AG09309 (cell line): ENCODE measurements at places on chromosomes 4 and X.

GRCh38 chr4:183828125-183828524 is 77.0 kb upstream of the STOX2 start:
- no peak for DNase-seq

- no peak for DNase-seq
Measured at GRCh38 chr4:111991797-111992196, 153.5 kb upstream of the FAM241A start.

DNA sequence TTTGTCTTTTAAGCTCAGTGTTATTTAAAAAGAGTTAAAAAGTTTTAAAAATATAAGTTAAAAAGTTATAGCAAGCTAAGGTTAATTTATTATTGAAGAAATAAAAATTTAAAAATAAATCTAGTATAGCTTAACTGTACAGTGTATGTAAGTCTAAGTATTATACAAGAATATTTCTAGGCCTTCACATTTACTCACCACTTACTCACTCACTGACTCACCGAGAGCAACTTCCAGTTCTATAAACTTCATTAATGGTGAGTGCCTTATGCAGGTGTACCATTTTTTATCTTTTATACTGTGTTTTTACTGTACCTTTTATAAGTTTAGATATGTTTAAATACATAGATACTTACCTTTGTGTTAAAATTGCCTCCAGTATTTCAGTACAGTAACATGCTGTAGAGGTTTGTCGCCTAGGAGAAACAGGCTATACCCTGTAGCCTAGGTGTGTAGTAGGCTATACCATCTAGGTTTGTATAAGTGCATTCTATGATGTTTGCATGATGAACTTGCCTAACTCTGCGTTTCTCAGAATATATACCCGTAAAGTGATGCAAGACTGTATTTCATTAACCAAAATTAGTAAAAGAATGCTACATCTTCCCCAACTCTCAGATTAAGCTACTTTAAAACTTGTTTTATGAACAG is 202.9 kb downstream of the CFAP299 start:
- DNase-seq, result no peak

DNA sequence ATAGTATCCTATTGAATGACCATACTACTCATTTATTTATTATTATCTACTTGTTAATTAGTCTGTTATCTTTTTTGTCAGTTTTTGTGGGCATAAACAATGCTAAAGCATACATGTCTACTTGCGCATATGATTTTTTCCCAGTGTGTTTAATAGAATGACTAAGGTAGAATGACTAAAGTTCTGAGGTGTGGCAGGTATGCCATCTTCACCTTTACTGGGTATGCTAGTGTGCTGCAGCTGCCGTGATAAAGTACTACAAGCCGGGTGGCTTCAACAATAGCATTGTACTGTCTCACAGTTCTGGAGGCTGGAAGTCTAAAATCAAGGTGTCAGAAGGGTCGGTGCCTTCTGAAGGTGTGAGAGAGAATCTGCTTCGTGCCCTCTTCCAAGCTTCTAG is 19.2 kb downstream of the CD38 start:
- no peak for DNase-seq

DNA sequence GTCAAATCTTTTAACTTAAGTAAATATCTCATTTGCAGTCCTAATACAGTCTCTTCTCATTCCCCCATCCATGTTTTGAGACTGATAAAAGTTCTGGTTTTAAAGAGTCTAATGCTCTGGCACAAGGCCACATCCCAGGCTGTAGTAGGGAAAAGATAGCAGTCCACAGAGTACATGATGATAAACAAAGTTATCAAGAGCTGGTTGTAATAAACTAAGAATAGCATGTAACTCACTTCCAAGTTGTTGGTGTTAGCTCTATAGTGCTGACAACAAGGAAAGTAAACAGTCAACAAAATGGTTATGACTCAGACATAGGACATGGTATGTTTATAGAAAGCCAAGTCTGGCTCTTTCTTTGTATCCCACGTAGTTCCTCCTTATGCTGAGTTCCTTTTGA is 21.8 kb upstream of the AREG start:
- no peak for DNase-seq

DNA sequence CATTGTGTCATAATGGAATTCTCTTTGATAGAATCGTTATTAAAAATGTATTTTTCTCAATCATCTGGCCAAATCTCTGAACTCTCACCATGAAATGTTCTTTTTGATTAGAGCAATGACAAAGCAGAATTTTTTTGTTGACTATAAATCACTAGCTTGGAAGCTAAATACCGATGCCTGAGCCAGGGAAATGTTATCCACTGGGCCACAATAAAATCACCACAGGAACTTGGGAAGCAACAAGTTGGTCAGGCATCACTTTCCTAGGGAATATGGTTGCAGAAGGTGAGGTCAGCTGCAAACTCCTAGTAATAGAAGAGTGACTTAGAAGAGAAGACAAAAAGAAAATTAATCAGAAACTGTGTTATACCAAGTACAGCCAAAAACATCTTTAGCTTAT is 60.6 kb upstream of the CFAP47 start:
- no peak for DNase-seq

GRCh38 chr4:46392421-46392820 is 2.5 kb upstream of the GABRA2 start:
- no peak for DNase-seq

GRCh38 chrX:77771601-77772000 is 14.4 kb downstream of the ATRX start:
- no peak for DNase-seq

DNA sequence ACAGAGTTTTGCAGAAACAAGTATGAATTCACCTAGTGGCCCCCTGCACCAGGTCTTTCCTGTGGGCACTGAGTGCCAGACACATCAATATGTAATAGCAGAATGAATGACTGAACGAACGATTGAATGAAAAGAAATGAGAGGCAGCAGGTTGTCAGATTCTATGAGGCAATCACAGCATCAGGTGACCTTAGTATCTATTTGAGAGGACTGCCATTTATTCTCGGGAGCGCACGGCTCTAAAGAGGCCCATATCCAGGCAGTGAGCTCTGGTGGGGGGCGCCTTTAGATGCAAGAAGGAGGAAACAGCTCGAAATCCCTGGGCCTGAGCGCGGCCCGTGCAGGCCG is 528 bp upstream of the SLC25A4 start:
- no peak for DNase-seq

DNA sequence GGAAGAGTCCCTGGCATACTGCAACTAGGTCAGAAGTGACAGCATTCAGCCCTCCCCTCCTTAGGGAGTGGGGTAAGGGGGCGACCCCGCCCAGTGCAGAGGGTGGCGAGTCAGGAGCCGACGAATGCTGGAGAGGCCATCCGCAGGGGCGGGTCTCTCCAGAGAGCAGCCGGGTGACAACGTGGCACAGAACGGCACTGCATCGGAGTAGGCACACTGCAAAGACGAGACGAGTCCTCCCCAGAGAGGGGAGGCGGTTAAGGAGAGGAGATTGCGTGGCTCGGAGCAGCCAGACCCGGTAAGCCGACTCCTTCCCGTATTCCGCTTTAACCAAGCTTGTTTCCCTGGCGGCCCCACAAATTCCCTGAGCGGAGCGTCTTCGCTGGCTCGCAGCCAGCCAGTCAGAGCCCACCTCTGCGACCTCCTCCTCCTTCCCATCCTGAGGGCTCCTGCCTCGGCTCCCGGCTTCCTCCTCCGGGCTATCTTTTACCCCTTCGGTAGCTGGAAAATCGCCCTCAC is 54.9 kb downstream of the LINC00632 start:
- DNase-seq, result no peak

GRCh38 chr4:76251441-76252270 is at the start of gene FAM47E:
FAM47E (plus strand) TSS chr4:76251721; CDS start chr4:76251747, 26 bp downstream.
- DNase-seq, result no peak

- DNase-seq, result no peak
Measured at GRCh38 chrX:51494409-51494808, 2.0 kb downstream of the NUDT11 start.

- no peak for DNase-seq
Measured at GRCh38 chrX:150150780-150151125, 212.4 kb upstream of the MAMLD1 start.

- DNase-seq, result peak; percentile 92
Measured at GRCh38 chrX:13110433-13111324, 66.3 kb upstream of the FAM9C start.

DNA sequence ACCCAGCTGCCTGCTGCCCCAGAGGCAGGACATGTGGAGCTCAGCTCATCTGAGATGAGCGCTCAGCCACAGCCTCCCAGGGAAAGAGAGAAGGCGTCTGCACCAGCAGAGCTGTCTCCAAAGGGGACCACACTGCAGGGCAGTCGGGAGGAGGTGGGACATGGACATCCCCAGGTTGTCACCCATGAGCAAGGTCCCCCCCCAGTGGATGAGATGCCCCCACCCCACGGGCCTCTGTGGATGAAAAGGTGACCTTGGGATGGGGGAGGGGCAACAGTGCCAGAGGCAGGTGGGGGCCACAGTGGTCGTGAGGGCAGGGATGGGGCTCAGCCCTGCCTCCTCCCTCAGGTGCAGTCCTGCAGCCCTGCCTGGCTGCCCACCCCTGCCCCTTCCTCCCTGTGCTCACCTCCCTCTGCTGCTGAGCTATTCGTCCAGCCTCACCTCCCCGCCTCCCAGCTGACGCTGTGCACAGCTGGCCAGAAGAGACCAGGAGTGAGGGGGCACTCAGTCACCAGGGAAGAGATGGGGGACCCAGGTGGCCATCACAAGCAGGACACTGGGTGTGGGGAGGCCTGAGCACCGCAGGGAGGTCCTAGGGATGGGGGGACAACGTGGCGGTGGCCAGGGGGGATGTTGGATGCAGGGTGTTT is 9.3 kb downstream of the NKX1-1 start:
- DNase-seq, result no peak

- no peak for DNase-seq
Measured at GRCh38 chrX:44291468-44292092, 51.9 kb downstream of the EFHC2 start.

DNA sequence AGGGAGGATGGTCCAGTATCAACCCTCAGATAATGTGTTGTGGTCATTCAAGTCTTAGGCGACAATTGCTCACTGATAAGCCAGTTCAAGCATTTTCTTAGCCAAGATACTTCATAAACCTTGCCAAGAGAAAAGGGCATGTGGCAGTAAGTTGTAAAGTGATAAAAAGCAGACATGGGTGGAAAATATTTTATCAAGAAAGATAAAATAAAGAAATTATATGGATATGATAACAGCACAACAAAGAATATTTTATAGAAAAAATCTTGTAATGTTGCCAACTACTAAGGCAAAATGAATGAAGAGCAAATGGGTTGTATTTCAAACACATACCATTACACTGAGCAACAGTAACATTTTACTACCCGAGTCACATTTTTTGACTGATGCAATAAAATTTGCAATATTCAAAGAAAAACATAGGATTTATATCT is 217.4 kb upstream of the PITX2 start:
- DNase-seq, result peak; percentile 72

GRCh38 chr4:181853881-181854511 is 389.2 kb upstream of the TENM3 start:
- peak; percentile 45 for DNase-seq

DNA sequence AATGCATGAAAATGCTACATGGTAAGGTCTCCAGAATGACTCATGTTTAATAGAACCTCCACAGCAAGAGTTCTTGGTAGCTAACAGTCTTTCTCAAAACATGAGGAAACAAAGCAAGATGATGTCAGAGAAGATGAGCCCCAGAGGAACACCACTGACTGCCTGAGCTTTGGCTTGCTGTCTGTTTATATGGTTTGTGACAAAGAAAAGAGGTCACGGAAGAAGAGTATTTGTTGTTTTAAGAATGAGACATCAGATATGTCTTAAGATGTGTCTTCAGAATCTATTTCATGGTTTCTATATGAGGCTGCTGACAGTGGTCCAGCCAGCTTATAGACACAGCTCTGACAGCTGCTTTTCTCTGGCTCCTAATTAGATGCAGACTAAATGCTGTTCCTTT is 18.8 kb upstream of the AREG start:
- no peak for DNase-seq

DNA sequence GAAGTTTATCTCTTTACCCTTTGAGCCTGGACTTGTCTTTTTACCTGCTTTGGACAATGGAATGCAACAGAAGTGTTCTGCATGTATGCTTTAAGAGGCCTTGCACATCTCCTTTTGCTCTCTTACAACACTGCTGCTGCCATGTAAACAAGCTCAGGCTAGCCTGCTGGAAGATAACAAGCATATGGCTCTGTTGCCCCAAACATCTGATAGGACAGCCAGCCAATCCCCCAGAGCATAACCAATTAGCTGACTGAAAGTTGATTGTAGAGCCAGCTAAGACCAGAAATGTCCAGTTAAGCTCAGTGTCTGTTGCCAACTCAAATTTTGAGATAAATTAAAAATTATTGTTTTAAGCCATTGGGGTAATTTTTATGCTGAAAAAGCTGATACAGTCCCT is 510.6 kb upstream of the CNKSR2 start:
- DNase-seq, result no peak

GRCh38 chr4:20273793-20274192 is 22.1 kb downstream of the SLIT2 start:
- no peak for DNase-seq
